ENCODE measurements at places on chromosomes 12 and 14. TPM values are rescaled to one million over a fixed set of nuclear protein-coding genes. Genes with fewer than 3 reads are reported as not detected.
A peak's percentile ranks its signal among the peaks of the same experiment; 100 is the strongest.

The IFNG-AS1 gene
- total RNA-seq, result not detected

The IAPP gene
- total RNA-seq, result not detected

The ARID2 gene
- total RNA-seq, result 30.5 TPM

The GPR65 gene
- 0.05 TPM for total RNA-seq

The NRIP2 gene
- total RNA-seq, result not detected

The TAS2R42 gene
- not detected for total RNA-seq

The COPS7A gene
- total RNA-seq, result 67.8 TPM

The KERA gene
- total RNA-seq, result not detected

The CD4 gene
- total RNA-seq, result 0.42 TPM

The REC8 gene
- total RNA-seq, result 7.6 TPM

The FRS2 gene
- 14.7 TPM for total RNA-seq

The A2ML1 gene
- not detected for total RNA-seq

The TMEM119 gene
- not detected for total RNA-seq

The NOVA1 gene
- not detected for total RNA-seq

The STAB2 gene
- total RNA-seq, result not detected

DNA sequence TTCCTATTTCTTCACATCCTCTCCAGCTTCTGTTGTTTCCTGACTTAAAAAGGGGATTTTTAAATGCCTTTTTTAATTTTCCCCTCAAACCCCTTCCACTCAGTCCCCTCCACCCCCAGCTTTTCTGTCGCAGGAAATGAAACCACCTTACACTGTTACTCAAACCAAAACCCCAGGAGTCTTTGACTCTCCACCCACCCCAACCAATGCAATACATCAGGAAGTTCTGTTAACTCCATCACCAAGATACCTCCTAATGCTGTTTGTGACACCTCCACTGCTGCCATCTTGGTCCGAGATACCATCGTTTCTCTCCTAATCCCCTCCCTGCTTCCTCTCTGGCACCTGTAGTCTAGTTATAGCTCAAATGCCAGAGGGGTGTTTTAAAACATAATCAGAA lies 25.4 kb upstream of the CPM start:
- DNase-seq, result no peak

GRCh38 chr14:57018065-57018464 lies 207.8 kb upstream of the OTX2 start:
- no peak for DNase-seq

GRCh38 chr12:121889274-121889624 lies 659 bp downstream of the PSMD9 start:
- no peak for DNase-seq

GRCh38 chr14:49464885-49465284 lies 121.3 kb downstream of the RPS29 start:
- peak; percentile 12 for DNase-seq

DNA sequence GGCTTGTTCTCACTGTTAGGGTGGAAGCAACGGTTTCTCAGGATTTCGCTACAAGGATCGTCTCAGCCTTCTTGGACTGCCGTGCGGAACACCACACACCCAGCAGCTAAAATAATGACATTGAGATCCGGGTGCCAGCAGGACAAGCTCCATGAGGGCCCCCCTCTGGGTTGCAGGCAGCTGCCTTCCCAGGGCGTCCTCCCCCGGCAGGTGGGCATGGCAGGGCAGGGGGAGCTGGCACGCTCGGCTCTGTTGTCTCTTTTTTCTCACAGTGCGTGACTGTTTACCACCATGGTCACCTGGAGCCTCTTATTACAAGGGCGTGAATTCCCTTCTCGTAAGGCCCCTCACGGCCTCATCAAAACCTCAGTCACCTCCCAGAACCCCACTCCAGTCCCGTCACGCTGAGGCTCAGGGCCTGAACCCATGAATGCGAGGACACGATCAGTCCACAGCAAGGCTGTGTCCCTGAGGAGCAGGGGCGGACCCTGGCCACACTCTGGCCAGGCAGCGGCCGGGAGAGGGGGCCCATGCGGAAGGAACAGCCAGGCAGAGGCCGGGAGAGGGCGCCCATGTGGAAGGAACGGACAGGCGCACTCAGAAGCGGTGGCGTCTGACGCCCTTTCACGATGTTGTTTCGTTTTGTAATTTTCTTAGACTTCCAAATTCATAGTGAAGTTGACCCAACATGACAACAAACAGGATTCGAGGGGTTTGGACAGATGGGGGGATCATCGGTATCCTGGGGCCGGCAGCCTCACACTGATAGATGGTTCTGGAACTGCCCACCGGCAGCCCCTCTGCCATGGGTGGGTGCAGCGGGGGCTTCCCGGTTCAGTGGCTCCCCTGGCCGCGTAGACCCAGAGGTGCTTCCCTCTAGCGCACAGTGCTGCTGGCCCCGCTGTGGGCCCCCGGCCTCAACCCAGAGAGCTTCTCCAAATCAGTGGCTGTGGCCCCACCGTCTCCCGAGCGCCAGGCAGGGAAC lies 10.0 kb downstream of the LRCOL1 start:
- DNase-seq, result peak; percentile 23

DNA sequence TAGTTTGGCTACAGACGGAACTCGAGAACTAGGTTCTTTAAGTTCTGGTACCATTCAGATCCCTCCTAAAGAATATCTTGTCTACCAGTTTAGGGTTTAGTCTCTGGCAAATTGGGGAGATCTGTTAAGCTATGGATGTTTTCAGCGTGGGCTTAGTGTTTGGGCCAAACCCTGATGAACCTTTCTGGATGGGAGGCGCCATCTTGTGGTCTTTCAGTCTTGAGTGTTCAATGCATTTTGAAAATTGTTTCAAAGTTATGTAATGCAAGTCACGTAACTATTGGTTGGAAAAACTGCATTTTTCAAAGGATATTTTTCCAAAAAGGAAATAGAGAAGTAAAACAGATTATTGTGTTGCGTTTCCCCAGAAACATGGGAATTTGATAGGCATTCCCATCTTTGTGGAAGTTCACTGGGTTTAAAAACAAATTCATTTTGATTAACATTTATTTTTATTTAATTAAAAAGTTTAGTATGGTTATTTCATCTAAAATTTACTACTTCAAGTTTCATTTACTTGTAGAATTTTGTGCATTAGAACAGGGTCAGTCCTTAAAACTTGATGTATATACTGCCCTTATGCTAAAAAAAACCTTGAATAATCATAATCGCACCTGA lies 169.0 kb downstream of the PRIMA1 start:
- DNase-seq, result peak; percentile 48

- peak; percentile 84 for DNase-seq
These were observed 11.0 kb downstream of the OR6S1 start for GRCh38 chr14:20630340-20631022.

GRCh38 chr12:43338848-43339526 lies 213.0 kb downstream of the ADAMTS20 start:
- peak; percentile 16 for DNase-seq

DNA sequence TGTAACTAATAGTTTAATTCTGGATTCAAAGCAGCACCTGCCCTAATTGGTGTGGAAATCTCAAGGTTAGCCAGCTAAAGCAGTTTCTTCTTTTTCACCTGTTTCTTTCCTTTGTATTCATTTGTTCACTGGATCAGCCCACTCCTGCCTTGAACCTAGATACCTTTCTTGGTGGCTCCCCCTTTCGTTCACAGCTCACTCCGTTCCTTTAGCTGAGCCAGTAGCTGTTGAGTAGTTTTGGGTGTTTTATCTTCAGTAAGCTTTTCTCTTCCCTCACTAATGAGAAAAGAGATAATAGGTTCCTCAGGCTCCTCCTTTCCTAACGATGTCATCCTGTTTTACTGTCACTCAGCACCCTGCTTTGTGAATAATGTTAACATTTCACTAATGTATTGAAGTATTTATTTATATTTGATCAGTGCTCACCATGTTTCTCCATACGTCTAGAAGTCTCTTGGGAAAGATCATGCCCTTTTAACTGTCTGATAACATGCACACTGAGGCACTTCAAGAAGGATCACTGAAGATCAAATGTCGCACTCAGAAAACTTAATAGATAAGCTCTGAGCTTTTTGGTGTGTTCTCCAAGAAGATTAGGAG lies 121.1 kb downstream of the TGFB3 start:
- no peak for DNase-seq

DNA sequence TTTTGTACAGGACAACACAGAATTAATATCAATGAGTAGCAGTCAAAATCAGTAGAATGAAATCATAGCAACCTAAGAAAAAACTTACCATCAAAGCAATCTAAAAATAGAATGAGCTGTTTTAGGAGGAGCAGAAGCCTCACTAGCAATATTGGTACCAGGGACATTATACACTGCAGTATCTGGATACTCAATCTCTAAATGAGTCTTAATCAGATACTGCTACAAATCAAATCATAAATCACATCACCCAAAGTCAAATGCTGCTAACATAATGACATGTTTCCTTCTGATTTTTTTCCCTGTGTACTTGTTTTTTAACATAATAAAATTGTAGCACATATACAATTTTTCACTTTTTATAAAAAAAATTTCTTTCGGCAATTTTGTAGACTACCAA lies 8.0 kb downstream of the RPS29 start:
- DNase-seq, result no peak

GRCh38 chr12:20463913-20464524 lies 95.7 kb downstream of the PDE3A start:
- DNase-seq, result no peak

- DNase-seq, result peak; percentile 19
These were observed 32.9 kb downstream of the ARID2 start for GRCh38 chr12:45762185-45763110.

DNA sequence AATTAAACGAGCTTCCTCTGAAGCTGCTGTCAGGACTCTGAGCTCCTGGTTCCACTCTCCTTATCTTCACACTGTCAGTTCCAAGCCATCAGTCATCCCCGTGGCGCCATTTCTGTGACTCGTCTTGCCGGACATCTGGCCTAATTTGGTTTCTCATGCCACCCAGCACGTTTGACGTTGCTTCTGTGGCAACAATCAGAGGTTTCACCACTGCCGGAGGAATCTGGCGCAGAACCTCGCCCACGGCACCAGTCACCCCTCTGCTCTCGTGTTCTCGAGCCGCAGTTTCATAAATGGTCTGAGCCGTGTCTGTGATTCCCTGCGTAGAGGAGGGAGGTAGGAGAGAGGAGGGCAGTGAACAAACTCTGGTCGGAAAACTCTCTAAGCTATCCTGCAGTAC lies 29.7 kb downstream of the BDKRB1 start:
- no peak for DNase-seq

DNA sequence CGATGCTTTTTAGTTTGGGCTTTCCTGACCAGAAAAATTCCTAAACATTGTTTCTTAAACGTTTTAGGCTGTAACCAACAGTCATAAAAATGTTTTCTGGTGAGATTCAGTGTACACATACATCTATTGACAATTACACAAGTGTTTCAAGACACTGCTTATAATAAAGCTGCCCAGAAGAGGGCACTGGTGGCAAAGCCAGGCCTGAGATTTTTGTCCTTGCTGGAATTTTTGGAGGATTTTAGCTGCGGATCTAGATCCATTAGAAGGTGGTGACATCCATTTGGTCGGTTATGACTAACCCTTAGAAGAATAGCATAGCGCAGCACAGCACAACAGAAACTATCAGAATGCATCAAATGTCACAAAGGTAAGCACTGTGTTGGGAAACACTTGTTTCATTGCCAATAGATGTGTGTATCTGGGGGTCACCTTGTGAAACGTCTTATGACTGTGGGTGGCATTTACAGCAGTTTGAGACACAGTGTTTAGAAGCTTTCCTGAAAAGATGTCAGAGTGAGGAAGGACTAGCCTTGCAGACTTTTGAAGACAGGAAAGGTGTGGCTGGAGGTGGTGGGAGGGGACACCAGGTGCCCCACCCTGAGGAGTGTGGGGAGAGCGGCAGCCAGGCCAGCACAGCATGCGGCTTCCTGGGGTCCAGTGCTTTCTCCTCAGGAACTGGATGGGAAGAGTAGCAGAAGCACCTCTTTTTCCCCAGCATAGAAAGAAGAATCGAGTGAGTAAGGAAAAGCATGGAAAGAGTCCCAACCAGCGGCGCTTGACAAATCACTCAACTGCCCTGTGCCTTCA lies 54.7 kb upstream of the FKBP4 start:
- DNase-seq, result no peak

DNA sequence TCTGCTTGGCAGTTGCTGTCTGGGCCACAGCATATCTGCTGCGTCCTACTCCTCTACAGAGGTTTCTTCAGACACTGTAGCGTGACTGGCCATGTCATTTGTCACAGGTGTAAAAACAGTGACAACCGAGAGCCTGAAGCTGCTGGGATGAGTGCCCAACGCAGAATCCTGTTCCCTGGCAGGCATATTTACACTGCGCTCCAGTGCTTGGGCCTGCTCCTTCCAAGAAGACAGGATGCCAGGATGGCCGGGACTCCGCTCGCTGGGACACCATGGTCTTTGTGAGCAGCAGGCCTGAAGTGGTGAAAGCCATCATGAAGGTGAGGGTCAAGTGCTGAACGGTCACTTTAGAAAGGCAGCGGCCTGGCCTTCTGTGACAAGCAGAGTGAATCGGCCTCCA lies 171.4 kb downstream of the EMP1 start:
- DNase-seq, result no peak

DNA sequence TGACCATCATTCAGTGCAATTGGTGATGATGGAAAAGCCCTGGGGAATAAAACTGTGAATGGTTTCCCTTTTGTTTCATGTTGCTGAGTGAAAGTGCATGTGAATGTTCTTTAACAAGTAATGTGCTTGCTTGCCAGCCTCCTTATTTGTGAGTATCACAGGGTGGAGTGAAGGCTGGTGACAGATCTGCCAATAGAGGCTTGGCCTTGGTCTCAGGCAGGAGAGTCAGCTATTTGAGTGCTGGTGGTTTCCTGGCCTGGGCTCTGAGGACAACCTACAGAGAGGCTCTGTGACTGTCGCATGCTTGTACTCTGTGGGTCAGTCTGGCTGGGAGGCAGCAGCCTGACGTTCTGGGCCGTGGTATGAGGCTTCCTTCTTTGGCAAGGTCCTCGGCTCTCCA lies 20.7 kb downstream of the KRT85 start:
- DNase-seq, result no peak

- no peak for DNase-seq
These were observed 878.0 kb upstream of the TMEM132C start for GRCh38 chr12:127388985-127389384.

- DNase-seq, result no peak
These were observed 718.0 kb downstream of the C12orf50 start for GRCh38 chr12:87311206-87311605.

- no peak for DNase-seq
These were observed 272.7 kb downstream of the ALG10B start for GRCh38 chr12:38589306-38589632.

- no peak for DNase-seq
These were observed 5.9 kb upstream of the CCDC197 start for GRCh38 chr14:93991212-93991611.

GRCh38 chr14:36656687-36657398 lies 4.8 kb upstream of the PAX9 start:
- no peak for DNase-seq

GRCh38 chr12:28035500-28035899 lies 63.0 kb upstream of the PTHLH start:
- DNase-seq, result no peak

DNA sequence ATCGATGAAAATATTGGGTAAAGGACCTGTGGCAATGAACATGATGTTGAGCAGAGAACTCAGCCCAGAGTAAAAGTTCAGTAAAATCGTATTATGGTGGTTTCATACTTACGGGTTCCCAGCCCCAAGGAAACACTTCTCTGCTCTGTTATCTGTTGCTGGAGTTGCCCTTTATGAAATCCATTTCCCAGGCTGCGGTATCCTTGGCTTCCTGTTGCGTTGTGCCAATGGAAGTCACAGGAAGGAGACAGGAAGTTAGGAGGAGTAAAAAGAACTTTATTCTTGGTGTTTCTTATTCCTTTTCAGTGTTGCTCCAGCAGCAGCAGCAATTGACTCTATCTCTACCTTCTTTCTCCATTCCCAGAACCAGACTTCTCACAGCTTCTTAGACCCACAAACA lies 965.2 kb downstream of the VRK1 start:
- DNase-seq, result no peak

All from HCT116 (cell line).